ENCODE measurements at places on chromosomes 5 and 9.

DNA sequence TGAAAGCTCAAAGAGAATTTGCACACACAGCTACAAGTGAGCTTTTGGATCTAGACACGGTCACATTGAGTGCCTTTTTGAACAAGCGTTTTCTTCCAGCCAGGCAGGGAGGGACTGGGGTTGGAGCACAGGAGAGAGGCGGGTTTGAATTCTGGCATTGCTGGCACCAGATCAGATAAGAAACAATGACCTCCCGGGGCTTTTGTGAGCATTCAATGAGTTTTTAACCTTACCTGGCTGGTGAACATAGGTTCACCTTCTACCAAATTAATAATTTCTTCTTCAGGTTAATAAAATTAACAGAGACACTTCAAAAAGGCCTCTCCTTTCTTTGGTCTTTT is 312.9 kb upstream of the MSX2 start:
- no peak for DNase-seq

DNA sequence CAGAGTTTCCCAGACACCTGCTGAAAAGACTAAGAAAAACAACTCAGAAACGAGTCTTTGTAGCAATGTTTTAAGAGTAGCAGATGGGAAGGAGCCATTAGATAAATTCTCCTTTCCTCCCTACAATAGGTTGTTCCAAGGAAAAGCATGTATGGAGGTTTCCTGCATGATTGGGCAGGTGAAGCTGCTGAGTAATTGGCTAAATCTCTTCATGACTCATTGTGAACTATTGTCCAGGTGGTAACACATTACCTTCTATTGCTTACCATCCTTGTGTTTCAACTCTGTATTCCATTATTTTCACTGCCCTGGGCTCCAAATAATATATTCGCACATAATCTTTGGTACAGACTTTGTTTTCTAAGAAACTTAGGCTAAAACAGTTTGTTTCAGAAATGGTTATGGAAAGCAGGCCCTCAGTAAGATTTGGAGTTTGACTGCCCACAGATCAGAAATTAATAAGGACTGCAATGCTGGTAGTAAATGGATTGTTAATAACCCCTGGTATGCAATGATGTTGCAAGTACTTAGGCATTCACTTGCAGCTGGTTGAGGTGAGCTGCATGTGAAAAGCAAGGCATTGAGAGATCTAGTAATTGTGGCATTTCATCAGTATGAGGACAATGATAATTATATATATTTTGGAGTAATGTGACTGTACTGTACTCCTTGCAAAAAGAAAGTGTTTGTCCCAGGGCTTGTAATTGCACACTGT is 281.4 kb upstream of the VLDLR start:
- DNase-seq, result no peak

- DNase-seq, result peak; percentile 72
Measured at GRCh38 chr5:62149879-62150278, 156.1 kb upstream of the KIF2A start.

- no peak for DNase-seq
Measured at GRCh38 chr9:17648516-17648915, 69.7 kb downstream of the SH3GL2 start.

- no peak for DNase-seq
Measured at GRCh38 chr9:26604076-26604662, 288.4 kb downstream of the CAAP1 start.

DNA sequence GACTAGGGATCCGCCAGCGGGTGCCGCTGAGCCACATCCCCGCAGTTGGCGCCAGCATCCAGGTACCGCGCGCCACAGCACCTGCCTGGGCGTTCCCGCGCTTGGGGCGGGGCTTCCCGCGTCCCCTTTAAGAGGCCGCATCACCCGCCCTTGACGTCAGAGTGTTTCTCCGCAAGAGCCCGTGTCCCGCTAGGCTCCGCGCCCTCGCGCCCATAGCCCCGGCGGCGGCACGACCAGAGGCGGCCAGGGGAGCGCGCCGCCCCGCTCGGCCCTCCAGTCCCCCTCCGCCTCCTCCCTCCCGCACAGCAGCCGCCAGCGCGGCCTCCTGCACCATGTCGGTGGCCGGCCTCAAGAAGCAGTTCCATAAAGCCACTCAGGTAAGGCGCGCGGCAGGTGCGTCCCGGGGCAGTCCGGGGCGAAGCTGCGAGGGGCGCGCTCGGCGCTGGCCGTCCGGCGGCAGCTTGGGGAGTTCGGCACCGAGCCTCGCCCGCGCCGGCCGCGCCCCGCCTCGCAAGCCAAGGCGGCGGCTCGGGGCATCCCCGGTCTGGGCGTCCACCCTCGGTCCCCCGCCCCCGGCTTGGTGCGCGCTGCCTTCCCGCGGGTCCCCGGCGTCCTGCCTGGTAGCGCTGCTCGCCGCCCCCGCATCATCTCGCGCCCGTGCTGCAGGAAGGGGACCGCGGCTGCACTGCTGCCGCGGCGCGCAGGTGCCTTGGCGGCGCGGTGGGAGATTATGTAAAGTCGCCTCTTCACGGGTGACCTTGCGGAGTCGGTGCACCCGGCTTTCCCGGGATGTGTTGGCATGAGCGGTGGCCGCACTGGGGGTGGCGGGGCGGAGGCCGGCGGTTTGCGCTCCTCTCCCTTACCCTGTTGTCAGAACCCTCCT is at the start of gene SH3GL2:
Gene SH3GL2 (plus strand): TSS at position 156 of the 883 bp plus-strand sequence.
- no peak for DNase-seq

DNA sequence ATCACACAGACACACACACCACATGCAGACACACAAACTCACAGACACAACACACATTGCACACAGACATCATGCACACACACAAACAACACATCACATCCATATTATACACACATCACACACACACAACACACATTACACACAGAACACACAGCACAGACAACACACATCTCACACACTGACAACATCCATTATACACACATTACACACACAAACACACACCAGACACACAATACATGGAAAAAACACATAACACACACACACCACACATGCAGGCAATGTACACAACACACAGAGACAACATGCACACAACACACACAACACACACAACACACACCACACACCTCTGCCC is 4.8 kb upstream of the CCDC187 start:
- no peak for DNase-seq

GRCh38 chr5:138898742-138899141 is 23.6 kb upstream of the LRRTM2 start:
- no peak for DNase-seq

GRCh38 chr9:94855903-94856302 is 129.4 kb downstream of the AOPEP start:
- no peak for DNase-seq

- peak; percentile 62 for DNase-seq
Measured at GRCh38 chr5:129459777-129460671, at the start of gene ADAMTS19. ADAMTS19 (plus strand) TSS chr5:129460298; CDS start chr5:129460392, 94 bp downstream.

- peak; percentile 83 for DNase-seq
Measured at GRCh38 chr5:139272471-139273321, 20.8 kb upstream of the MATR3 start.

Measured in Kasumi-1 (cell line).